ENCODE measurements at places on chromosomes 3 and 15. TPM values are rescaled to one million over a fixed set of nuclear protein-coding genes. Genes with fewer than 3 reads are reported as not detected.

Gene ARNT2
- total RNA-seq, result 16.1 TPM

Gene MUC20
- total RNA-seq, result 20.8 TPM

Gene DZIP1L
- total RNA-seq, result 33.0 TPM

Gene VILL
- total RNA-seq, result 5.3 TPM

Gene C15orf39
- total RNA-seq, result 17.2 TPM

Gene SERINC4
- total RNA-seq, result not detected

Gene ECT2
- total RNA-seq, result 3.6 TPM

Gene SPINK8
- not detected for total RNA-seq

Gene VWA5B2
- total RNA-seq, result not detected
